SJSA1 (cell line): ENCODE measurements at places on chromosomes 6 and 20. TPM values are rescaled to one million over a fixed set of nuclear protein-coding genes. Genes with fewer than 3 reads are reported as not detected.

- peak; percentile 5 for DNase-seq
These were observed 25.5 kb downstream of the SLC22A1 start for GRCh38 chr6:160147146-160147536.

DNA sequence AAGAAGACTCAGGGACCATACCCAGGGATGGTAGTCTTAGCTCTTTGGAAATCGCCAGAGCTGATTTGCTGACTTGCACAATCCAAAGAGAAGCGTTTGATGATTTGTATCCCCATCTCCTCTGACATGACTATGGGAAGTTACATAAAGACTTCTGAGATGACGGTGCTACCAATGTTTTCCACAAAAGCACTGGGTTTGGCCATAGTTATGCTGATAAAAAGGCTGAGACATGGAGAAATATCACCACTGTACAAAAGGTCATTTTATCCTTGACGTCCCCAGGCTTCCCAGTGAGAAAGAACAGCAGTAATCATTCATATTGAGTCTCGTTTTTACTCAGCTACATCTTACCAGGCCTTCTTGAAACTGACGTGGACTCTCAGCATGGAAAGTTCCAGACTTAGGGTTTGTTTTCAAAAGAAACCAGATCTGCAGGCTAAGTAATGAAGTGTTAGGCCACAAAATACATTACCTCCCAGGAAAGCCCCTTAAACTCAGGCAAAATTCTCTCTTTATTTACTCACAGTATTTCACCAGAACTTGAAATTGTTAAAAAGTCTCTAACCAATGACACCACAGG lies 370.3 kb upstream of the JARID2 start:
- DNase-seq, result no peak

GRCh38 chr6:4185419-4185818 lies 50.0 kb upstream of the ECI2 start:
- DNase-seq, result no peak

DNA sequence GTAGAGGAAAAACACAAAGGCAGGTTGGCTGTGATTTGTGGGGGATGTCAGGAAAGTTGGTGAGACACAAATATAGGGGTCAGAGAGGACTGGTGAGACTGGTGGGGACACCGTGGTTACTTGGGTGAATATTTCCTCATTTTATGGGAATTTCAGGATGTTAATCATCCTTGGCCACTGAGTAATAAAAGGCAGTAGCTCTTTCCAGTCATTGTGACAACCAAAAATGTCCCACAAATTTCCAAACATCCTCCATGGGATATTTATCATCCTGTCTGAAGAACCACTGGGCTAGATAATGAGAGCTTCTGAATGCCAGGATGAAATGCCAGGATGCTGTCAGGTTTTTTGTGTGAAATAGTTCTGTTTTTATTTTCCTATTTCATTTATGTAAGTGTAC lies 374.1 kb downstream of the CD109 start:
- DNase-seq, result no peak

OPRL1 gene
- total RNA-seq, result 0.09 and 0.16 TPM in 2 replicates

POU5F1 gene
- total RNA-seq, result not detected in 2 replicates

DNA sequence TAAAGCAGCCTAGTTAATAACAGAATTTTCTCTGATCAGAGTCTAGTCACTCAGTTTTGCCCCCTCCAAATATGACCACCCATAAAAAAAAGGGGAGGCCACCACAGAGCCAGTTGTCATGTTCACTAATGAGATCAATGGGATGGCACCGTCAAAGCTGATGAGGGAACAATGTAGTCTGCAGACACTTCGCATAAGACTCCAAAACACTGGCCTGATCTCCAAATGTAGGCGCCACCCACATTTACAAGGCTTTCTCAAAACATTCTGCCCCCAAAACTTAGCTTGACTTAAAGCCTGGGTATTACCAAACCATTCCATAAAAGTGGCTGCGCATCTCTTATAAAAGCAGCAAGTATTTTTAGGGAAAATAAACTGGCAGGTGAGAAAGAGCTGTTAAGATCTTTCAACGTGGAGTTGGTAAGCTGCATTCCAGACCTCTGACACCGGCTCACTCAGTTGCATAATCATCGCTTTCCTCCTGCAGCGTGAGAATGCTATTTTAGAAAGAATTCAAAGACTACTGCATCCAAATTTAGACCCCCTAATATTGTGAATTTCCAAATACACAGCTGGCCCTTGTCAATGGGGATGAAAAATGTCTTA lies 59.3 kb downstream of the TBC1D7 start:
- no peak for DNase-seq

DNA sequence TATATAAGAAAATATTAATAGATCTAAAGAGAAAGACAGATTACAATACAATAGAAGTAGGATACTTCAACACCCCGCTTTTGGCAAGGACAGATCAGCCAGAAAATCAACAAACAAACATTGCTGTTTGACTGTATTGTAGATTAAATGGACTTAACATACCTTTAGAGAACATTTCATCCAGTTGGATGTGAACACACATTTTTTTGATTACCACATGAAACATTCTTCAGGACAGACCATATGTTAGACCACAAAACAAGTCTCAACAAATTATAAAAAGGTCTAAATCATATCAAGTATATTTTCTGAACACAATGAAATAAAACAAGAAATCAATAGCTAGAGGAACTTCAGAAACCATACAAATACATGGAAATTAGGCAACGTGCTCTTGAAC lies 148.2 kb downstream of the TRMT11 start:
- DNase-seq, result no peak

- DNase-seq, result no peak
These were observed 44.4 kb downstream of the PRKN start for GRCh38 chr6:162683135-162683534.

DNA sequence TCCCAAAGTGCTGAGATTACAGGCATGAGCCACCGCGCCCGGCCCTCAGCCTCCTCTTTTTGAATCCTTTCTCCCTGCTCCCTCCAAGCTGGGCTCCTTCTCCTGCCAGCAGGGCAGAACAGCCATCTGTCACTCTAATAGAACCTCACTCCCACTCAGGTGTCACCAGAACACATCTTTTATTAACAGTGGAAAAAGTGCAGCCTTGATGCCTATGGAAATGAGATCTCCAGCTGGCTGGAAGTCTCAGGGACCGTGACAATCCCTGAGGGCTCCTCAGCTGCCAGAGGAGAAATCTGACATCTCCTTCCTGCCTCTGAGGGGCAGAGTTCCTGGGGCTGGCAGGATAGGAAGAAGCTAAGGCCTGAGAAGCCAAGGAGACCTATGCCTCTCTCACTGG lies 28.0 kb downstream of the TMC2 start:
- DNase-seq, result no peak

SLC22A2 gene
- total RNA-seq, result not detected in 2 replicates

MLN gene
- not detected in 2 replicates for total RNA-seq

- DNase-seq, result peak; percentile 88
These were observed 66.2 kb upstream of the SNX9 start for GRCh38 chr6:157756708-157757429.

DNA sequence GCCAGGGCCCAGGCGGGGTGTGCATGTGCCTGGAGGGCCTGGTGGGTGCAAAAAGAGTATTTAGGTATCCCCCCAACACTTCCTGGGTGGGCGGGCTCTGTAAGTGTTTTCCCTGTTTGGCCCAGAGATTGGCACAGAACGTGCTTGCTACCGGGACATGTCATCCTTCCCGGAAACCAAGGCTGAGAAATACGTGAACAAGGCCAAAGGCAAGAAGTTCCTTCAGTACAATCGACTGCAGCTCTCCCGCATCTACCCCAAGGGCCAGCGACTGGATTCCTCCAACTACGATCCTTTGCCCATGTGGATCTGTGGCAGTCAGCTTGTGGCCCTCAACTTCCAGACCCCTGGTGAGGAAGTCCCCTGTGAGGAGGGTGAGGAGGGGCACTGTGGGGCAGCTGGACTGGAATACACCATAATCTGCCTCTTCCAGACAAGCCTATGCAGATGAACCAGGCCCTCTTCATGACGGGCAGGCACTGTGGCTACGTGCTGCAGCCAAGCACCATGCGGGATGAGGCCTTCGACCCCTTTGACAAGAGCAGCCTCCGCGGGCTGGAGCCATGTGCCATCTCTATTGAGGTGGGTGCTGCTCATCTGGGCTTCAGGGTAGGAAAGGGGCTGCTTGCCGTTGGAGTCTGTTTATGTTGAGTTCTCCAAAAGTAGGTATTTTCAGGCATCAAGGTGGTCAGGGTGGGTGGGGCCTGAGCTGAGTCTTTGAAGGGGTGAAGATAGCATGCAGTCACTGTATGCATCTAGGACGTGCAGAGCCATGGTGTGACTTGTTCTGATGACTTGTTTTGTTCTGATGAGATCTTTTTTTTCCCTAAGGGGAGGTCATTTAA lies 35.2 kb downstream of the PLCG1 start:
- peak; percentile 41 for DNase-seq

- DNase-seq, result no peak
These were observed 311.4 kb downstream of the CDH26 start for GRCh38 chr20:60269573-60270162.

ZSCAN16 gene
- total RNA-seq, result 0.31 and 1.2 TPM in 2 replicates
